ENCODE measurements at places on chromosomes 12 and 14.

DNA sequence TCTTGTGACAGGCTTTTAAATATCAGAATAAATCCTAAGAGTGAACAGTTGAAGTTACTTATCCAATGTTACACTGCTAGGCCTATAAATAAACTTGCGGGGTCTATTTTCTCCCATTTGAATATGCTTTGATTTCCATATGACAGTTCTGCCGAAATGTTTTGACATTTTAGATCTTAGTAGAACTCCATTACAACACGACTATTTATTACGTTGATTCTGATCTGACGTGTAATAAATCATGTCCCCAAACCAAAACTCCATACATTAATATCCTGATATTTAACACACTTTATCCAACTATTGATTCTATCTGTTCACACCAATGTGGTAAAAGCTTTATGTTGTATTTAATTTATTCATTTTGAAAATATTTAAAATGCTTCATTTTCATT lies 16.1 kb upstream of the NEMF start:
- DNase-seq = no peak

DNA sequence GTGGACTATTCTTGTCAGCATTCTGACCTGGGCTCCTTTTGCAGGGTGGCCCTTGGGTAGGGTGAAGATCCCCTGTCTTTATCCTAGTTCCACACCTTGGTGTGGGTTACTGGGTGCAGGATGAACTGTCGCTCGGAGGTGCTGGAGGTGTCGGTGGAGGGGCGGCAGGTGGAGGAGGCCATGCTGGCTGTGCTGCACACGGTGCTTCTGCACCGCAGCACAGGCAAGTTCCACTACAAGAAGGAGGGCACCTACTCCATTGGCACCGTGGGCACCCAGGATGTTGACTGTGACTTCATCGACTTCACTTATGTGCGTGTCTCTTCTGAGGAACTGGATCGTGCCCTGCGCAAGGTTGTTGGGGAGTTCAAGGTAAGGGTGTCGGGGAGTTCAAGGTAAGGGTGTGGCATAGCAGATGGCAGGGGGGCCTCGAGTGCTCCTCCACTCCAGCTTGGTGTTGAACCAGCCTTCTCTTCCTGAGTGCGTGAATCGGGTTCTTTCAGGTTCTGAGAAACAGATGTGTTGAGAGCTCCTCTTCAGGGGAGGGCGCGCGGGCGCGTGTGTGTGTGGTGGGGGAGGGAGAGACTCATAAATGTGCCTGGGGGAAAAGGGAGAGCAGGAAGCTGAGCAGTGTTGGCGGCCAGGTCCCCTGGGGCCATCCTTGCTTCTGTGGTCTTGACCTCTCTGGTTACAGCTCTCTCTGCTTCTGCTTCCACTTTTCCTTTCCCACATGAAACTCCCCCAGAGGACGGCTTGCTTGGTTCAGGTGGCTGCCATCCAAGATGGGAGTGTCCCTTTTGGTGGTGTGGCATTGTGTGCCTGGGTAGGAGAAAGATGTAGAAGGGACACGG lies 4.0 kb downstream of the ATG101 start:
- DNase-seq = no peak

DNA sequence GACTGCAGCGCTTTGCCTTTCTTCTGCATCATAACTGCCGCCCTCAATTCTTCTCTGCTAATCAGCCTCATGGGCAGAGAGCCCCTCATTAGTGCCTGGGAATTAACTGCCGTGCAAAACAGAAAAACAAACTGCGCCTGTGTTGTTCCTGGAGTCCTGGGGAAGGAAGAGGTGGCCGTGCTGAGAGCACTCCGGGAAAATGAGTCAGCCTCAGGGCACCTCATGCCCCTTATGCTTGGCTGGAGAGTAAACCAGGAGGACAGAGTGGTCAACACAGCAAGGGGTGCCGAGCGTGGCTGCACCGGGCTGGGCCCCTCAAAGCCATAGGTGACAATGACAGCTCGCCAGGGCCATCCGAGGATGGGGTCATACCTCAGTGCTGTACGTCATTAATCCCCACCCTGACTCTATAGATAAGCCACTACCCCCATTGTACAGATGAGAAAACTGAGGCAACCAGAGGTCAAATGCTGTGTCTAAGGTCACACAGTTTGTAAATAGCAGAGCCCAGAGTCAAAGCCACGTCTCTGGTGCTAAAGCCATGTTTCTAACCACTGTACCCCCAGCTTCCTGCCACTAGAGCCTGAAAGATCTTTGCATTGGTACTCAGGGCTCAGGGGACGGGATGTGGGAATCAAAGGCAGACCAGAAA lies 74.4 kb downstream of the RIMBP2 start:
- no peak for DNase-seq

- DNase-seq = no peak
These were observed 67.9 kb upstream of the NCOR2 start for GRCh38 chr12:124635316-124635715.

DNA sequence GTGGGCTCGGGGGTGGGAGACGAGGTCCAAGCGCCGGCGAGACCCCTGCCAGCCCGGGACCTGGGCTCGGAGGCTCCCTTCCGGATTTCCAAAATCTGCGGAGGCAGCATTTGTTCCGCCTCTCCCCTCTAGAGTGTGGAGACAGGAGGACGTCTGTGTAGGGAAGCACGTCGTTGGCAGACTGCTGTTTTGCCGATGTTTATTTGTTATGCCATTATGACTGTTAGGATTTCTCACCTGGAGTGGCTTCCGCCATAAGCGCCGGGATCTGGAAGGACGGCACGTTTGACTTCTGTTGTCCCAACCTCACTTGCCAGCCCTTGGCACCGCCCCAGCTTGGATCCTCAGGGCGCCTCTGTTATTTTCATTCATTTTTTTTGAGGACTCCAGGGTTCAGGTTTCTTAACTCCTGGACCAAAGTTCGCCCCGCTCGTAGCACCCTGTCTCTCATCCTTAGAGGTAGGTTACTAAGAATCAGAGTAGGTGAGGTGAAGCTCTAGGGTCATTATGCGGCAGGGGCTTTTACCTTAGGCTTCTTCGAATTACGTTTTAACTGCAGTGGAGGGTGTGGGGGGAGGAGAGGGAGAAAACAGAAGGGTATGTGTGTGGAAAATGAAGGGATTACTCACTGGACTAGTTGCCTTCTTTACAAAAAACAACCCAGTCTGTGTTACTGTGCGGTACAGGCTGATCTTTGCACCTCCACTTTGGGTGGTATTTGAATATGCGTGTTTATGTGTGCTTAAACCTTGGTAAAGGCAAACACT lies 547 bp upstream of the PYGL start:
- DNase-seq = peak; percentile 63

DNA sequence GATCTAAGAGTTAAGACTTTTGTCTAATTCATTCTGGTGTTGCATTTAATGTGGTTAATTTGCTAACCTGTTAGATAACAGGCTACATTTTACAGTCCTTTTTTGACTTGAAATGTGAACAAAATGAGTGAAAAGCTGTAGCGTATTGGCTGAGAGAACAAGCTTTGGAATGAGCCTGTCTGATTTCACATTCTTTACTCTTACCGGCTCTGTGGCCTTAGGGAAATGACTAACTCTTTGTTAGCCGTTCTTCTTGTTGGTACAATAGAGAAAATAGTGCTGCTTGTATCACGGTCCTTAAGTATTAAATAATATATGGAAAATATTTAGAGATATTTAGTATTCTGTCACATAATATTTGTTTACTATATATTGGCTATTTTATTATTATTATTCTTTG lies 1.9 kb downstream of the MNAT1 start:
- no peak for DNase-seq

- DNase-seq = no peak
These were observed 85.3 kb downstream of the SLC25A47 start for GRCh38 chr14:100408350-100409002.

GRCh38 chr12:50127546-50127945 lies 15.5 kb downstream of the COX14 start:
- no peak for DNase-seq

GRCh38 chr14:67559639-67560038 lies 26.5 kb downstream of the PLEKHH1 start:
- no peak for DNase-seq

- DNase-seq = no peak
These were observed 8.3 kb downstream of the NDRG2 start for GRCh38 chr14:21016413-21017190.

DNA sequence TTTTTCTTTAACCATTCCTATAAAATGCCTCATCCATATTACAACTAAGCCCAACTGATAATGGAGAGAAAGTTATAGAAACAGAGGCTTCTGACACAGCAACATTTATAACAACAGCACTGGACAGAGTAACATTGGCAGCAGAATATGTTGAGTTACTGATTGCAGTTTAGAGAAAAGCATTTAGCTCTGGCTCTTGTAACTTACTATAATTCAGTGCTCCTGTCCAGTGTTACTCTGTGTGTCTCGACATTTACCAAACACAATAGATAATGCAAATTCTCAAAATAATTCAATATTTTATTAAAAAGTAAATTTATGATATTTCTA lies 356.1 kb downstream of the CEP128 start:
- no peak for DNase-seq

- no peak for DNase-seq
These were observed 86.4 kb upstream of the RPH3A start for GRCh38 chr12:112705037-112705632.

DNA sequence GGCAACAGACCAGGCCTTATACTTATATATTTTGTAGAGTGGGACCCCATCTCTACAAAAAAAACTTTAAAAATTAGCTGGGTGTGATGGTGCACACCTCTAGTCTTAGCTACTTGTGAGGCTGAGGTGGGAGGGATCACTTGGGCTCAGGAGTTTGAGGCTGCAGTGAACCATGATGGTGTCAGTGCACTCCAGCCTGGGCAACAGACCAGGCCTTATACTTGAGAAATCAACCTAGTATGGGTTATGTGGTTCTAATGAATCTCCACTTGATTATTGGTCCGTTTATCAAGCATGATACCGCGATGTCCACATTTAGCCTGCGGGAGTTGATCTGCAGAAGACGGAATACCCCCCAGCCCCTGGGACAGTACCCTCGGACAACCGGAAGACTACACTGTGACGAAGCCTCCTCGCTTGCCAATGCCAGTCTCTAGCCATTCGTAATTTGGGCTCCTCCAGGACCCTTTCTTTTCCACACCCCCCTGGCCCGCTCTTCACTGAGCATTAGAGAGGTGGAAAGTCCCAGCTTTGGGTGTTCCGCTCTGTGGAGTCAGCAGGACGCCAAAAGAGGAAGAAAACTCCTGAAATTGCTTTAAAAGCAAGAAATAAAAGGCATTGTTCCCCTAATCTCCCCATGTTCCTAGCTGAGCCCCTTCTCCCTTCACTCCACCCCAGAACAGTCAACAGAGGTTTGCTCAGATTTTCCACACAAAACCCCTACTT lies 19.4 kb downstream of the LTBP2 start:
- DNase-seq = no peak

- no peak for DNase-seq
These were observed 40.1 kb downstream of the GALNT4 start for GRCh38 chr12:89484470-89484869.

GRCh38 chr12:29317556-29318363 lies 63.2 kb downstream of the ERGIC2 start:
- DNase-seq = peak; percentile 6

- DNase-seq = no peak
These were observed 49.3 kb upstream of the AMN start for GRCh38 chr14:102873131-102873530.

- no peak for DNase-seq
These were observed 62.8 kb upstream of the FOXN3 start for GRCh38 chr14:89479802-89480201.

- DNase-seq = no peak
These were observed 105.5 kb upstream of the PRB2 start for GRCh38 chr12:11500861-11501230.

GRCh38 chr14:45868863-45869262 lies 615.9 kb upstream of the MIS18BP1 start:
- DNase-seq = no peak

GRCh38 chr12:113899561-113900471 lies 66.3 kb downstream of the RBM19 start:
- no peak for DNase-seq

- DNase-seq = peak; percentile 48
These were observed 25.2 kb upstream of the KRT78 start for GRCh38 chr12:52873832-52874572.

DNA sequence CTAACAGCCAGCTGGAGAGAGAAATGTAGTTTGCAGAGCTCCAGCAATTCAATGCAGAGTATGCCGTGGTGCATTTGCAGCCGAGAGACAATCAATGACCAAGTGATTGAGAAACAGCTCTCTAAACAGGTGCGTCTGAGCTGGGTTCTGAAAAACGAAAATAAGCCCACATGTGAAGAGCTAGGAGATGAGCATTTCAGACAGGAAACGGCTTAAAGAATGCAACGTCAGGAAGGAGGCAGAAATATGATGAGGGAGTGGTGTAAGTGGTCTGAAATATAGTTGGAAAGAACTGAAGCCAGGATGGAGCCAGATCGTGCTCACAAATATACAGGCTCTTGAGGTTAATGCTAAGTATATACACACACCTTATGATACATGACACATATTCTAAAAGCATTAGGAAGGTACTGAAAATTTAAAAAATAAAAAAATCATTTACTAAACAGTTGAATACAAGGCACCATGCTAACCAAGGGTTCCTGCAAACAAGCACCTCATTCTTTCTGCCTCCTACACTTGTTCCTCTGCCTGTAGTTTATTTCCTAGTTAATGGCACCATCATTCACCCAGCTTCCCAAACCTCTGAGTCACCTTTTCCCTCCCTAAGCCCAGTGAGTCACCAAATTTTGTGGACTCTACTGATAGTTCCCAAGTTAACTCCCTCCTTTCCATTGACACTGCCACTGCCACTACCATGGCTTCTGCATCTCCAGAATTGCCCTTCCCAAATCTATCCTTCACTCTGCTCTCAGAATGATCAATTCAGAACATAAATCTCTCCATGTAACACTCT lies 2.3 kb upstream of the GARIN2 start:
- no peak for DNase-seq

GRCh38 chr14:62745496-62745895 lies 299.8 kb downstream of the KCNH5 start:
- no peak for DNase-seq

DNA sequence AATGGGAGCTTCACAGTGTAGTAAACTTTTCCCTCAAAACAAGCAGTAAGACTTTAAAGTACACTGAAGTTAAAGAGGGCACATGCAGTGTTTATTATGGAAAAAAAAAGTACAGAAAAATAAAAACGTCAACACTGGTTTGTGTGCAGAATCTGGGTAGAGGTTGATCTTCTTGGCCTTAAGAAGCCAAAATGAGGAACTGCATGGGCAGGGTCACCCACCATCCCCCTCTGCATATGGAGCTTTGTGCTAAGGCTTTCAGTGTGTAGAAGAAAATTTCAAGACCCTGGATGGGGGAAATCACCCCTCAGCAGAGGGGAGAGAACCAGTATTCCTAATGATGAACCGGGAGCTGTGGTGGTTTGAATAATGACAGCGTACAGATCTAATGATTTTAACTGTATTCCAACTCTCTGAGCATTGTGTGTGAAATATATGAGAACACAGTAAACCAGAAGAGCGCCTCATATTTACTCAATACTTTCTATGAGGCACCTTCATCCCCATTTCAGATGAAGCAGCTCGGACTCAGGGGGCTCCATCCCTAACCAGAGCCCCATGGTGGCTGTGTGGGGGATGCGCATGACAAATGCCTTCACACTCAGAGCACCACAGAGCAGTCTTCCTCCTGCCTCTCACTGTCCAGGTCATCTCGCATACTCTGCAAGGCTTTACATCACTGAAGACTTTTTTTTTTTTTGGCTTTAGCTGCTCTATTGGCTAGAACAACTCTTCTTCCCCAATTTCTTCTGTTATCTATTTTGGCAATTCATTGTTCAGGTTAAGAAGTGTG lies 33.4 kb downstream of the ACADS start:
- no peak for DNase-seq

GRCh38 chr12:92193846-92194245 lies 48.2 kb upstream of the BTG1 start:
- no peak for DNase-seq

GRCh38 chr14:75604979-75605851 lies 26.8 kb downstream of the FLVCR2 start:
- DNase-seq = no peak

All from DMS 273 treated with DMSO at 0.1 percent for 48 hours (cell line).